ENCODE measurements at places on chromosomes 2 and 18.

GRCh38 chr2:217829420-217829819 is 173.4 kb downstream of the TNS1 start:
- DNase-seq: no peak

DNA sequence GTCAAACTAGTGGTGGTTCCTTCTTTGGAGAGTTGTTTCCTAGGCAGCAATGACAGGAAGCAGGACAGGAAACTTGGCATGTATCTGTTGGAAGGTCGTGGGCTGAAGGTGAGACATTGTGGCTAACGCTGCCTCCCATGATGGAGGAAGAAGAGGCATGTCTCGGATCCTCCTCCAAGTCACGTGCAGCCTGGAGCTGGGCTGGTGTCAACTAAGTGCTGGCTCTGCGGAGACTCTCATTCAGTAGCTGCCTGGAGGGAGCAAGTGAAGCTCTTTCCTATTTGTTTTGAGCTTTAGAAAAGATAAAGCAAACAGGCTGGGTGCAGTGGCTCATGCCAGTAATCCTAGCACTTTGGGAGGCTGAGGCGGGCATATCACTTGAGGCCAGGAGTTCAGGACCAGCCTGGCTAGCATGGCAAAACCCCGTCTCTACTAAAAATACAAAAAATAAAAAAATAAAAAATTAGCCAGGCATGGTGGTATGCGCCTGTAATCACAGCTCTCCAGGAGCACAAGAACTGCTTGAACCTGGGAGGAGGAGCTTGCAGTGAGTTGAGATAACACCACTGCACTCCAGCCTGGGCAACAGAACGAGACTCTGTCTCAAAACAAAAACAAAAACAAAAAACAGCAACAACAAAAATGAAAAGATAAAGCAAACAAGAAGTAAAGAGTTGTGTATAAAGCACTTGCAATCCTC is 28.2 kb upstream of the INO80C start:
- DNase-seq: no peak

DNA sequence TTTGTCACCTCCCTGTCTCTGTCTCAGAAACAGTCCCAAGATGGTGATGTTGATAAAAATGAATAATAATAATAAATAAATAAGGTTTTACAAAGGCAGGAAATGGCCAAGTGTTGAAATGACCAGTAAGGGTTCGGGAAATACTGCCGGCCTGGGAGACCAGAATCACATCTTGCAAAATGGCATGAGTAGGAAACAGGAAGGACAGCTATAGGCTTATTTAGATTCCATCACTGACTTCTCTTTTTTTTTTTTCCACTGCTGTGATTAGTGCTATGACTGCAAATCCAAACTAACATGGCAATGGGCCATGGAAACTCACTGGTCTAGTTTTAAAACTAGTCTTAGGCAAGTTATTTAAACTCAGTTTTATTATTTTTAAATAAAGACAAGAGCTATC is 60.6 kb downstream of the SCN1A start:
- no peak for DNase-seq

DNA sequence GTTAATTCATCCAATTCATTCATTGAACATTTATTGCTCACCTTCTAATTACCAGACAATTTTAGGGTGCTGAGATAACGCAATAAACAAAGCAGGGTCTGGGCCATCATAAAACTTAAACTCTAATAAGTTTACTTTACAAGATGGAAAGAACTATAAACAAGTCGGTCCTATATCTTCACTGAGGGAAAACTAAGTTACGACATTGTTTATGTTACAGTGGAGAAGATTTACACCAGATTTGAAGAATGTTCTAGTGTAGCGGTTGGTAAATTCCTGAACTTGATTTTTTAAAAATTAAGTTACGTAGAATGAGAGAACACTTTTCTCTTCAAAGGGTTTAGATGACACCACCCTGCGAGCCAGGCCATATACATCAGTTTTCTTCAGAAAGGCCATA is 20.7 kb upstream of the FRZB start:
- no peak for DNase-seq

- no peak for DNase-seq
Measured at GRCh38 chr2:45496869-45497268, 114.2 kb downstream of the SRBD1 start.

GRCh38 chr2:154402213-154402612 is 296.3 kb upstream of the KCNJ3 start:
- no peak for DNase-seq

GRCh38 chr2:25917832-25918231 is 39.5 kb upstream of the ASXL2 start:
- no peak for DNase-seq

- no peak for DNase-seq
Measured at GRCh38 chr2:144083211-144083610, 436.7 kb downstream of the ZEB2 start.

GRCh38 chr2:68653034-68653433 is 9.7 kb downstream of the PROKR1 start:
- no peak for DNase-seq

GRCh38 chr2:23697256-23698075 is 229.5 kb downstream of the ATAD2B start:
- DNase-seq: no peak

DNA sequence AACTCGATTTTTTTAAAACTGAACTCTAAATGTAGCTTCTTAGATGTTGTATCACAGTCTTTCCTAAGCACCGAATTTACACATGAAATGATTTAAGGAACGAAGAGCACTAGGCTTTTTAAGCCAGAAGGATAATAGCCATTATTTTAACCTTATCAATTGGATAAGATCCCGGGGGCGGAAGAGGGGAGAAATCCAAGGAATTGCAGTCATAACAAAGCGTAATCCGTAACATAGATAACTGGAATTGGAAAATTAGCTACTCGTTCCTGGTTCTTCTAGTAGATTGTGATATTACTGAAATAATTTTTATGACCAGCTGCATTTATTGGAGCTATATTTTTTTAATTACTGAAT is 988 bp upstream of the KANSL1L start:
- DNase-seq: no peak

- DNase-seq: no peak
Measured at GRCh38 chr2:43444989-43445645, 150.7 kb downstream of the THADA start.

- DNase-seq: no peak
Measured at GRCh38 chr18:10839421-10839820, 309.9 kb downstream of the PIEZO2 start.

DNA sequence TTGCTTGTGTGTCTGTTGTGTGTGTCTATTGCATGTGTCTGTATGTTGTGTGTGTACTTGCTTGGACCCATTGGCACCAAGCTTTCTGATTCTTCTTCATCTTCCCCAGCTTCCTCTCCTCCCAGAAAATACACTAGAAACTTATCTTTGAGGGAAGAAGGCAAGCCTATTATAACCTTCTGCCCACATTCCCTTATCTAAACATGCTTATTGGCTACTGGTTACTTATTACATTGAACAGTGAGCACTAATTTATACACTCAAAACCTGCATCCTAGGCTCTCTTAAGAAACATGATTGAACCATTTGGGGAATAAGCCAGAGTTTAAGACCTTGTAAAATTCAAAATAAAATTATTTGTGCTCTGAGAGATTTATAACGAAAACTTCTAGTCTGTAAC is 26.5 kb downstream of the SLC9A4 start:
- no peak for DNase-seq

GRCh38 chr2:144679942-144680341 is 160.0 kb upstream of the ZEB2 start:
- no peak for DNase-seq

DNA sequence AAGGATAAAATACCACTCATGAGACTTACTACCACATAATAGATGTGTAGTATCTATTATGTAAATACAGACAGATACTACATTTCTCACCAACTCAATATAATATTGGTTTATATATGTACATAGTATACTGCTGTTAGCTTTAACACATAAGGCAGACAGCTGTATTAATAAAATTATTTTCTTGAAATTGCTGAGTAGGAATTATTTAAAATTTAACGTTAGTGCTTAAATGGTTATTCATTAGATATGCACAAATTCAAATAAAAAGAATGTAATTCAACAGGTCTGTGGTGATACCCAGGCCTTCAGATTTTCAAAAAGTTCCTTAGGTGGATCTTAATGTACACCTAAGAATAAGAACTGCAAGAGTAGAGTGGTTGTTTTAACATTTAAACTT is 59.0 kb downstream of the PRPF40A start:
- no peak for DNase-seq

DNA sequence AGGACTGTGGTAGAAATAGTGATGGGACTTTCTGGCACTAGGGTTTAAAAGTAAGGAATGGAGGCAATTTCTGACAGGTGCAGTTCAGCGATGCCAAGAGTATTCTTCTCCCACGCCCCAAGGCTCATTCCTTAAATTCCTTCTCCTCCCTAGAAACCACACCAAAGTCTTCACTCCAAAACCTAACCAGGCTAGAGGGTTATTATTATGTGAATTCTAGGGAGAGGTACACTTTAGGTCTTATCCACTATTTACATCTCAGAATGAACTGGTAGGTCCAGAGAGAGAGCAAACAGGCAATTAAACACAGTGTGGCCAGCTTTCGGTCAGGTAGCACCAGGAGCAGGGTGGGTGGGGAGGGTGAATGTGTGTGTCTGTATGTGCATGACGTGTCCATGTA is 11.4 kb downstream of the IL1F10 start:
- no peak for DNase-seq

GRCh38 chr2:160635488-160635887 is 141.9 kb upstream of the RBMS1 start:
- DNase-seq: no peak

- no peak for DNase-seq
Measured at GRCh38 chr2:14632133-14632936, at the start of gene LRATD1. Gene LRATD1 (plus strand): TSS chr2:14632717. CDS start chr2:14633980, 1,263 bp downstream.

DNA sequence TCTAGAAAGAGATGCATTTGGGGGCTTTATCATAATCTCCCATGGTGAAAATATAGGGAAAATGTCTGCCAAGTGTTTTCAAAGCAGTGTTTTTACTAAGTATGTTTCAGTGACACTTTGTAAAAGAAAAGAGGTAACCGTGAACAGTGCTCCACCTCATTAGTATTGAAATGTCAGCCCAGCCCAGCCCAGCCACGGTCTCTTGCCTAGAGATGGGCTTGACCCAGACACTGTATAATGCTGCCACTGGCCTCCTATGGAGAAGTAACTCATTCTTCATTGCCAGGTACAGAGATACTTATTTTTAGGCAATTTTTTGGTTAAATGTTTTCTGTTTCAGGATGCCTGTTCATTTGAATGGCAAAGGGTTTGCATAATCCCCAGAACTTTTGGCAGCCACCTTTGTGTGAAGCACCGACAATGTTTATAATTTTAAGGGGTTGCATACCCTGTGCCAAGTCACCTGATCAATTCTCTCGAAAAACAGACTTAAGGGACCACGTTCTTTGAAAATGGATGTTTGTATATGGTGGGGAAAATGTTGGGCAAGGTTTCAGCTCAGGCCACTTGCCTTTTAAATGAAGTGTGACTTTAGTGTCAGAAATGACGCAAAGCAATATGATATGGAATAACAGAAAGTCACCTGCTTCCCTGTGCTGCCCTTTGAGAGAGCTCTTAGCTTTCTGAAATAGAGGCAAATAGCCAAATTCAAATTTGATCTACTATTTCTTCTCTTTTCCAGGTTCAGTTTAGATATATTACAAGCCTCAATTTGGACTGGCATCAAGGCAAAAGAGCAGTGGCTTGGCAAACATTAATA is 314.5 kb upstream of the RGPD4 start:
- no peak for DNase-seq

DNA sequence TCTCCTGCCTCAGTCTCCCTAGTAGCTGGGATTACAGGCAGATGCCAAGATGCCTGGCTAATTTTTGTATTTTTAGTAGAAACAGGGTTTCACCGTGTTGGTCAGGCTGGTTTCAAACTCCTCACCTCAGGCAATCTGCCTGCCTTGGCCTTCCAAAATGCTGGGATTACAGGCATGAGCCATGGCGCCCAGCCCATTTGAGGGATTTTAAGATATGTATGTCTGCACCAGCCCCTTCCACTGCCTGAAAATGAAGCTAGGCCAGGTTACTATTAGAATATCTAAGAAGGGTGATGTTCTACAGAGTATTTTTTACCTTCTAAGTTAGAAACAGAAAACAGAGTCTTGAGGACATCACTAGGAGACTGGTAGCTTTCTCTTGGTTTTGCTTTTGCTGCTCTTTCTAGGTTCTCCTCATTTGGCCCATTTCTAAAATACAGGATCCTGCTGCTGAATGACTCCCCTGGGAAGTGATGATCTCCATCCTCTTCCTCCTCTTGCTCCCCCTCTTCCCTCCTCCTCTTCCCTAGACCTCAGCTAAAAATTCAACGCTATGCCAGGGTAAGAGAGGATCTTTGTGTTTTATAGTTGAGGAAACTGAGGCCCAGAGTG is 118.5 kb downstream of the MYCN start:
- DNase-seq: no peak

All from stimulated activated CD4-positive, alpha-beta T cell treated with anti-CD3 and anti-CD28 coated beads, Interleukin-15, amount 100 ng/mL, for 1 hour (primary cell).